ENCODE measurements at places on chromosomes 7 and 10. TPM values are rescaled to one million over a fixed set of nuclear protein-coding genes. Genes with fewer than 3 reads are reported as not detected.

GRCh38 chr10:62017491-62017870 lies 116.0 kb downstream of the ARID5B start:
- H3K4me1 ChIP-seq, result peaks cover 1% of the 10 kb centered on the region
- H3K27me3 ChIP-seq, result no peaks in the 10 kb centered on the region
- no peak overlapping the region for H3K27ac ChIP-seq
- no peak overlapping the region for H3K4me3 ChIP-seq
- H3K36me3 ChIP-seq, result no peaks in the 10 kb centered on the region

DNA sequence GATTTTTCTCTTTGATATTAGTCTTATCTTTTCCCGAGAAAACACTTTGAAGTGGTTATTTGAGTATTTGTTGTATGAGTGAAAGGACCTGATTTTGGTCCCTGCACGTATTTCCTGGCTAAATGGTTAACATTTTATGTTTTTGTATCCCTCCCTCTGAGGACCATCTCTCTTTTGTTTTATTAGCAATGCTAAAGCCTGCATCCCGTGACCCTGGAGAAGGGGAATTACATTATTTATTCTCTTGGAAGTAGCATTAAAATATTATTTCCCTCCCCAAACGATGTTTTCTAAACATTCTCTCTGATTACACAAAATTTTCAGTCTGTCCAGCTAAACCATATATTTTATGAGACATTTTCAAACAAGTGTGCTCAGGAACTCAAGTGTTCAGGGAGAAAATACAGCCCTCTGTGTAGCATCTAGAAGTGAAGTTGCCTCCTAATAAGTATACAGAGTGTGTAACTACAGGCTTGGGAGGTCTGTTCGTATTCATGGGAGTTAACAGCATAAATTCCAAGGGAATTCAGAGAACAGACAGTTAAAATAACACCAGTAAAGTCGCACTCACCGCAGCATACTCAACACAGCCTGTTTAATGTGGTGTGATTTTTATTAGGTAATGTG lies 163.8 kb upstream of the NPVF start:
- H3K36me3 ChIP-seq, result no peaks in the 10 kb centered on the region
- no peak overlapping the region for H3K4me3 ChIP-seq
- H3K27ac ChIP-seq, result no peak overlapping the region
- H3K4me1 ChIP-seq, result peaks cover 6% of the 10 kb centered on the region

DNA sequence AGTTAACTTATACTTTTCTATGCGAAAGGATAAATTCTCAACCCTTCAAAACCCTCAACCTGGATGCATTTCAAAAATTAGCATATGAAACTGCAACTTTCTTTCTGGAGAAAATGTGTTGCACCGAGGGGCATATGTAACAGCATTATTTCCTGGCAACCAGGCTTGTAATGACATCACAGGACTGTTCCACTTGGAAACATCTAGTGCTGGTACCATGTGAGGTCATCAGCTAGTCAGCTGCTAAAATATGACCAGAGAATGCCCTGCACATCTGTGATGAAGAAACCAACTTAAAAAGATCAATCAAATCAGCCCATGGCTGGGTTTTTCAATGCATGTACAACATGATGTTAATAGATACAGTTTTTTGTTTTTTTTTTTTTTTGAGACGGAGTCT lies 40.0 kb downstream of the FGFR2 start:
- H3K4me3 ChIP-seq, result no peak overlapping the region

- peaks cover 1% of the 10 kb centered on the region for H3K27me3 ChIP-seq
- peak overlapping the region; percentile 95 for H3K27ac ChIP-seq
- H3K36me3 ChIP-seq, result no peaks in the 10 kb centered on the region
- H3K4me1 ChIP-seq, result peaks cover 39% of the 10 kb centered on the region
- DNase-seq, result peak; percentile 31
These were observed 26.6 kb upstream of the ASCC1 start for GRCh38 chr10:72242675-72243074.

DNA sequence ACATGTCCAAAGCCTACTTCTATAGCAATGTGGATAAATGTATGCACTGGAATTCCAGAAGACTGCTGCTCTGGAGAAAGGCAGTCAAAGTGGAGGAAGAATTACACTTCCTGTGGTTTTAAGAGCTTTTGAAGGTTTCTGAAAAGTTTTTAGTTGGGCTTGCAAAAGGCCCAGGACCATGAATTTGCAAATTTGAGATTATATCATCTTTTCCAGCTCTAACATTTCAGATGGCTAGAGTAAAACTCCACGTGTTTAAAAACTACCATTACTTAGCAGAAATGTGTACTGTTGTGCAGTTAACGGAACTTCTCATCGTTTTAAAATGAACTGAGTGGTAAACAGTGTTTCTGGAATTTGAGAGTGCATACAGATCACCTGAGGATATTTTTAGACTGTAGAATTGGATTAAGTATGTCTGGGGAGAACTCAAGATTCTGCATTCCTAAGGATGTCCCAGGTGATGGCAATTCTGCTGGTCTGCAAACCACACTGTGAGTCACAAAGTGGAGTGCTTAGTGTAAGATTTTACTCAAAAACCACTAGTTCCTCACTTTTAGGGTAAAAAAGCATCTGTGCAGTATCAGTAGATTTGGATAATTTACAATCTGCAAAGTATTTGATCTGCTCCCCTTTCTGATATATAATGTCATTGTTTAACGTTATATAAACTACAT lies 32.9 kb upstream of the CCDC71L start:
- H3K36me3 ChIP-seq, result no peaks in the 10 kb centered on the region
- no peak overlapping the region for H3K4me3 ChIP-seq
- no peak for DNase-seq
- no peak overlapping the region for H3K27ac ChIP-seq
- peaks cover 3% of the 10 kb centered on the region for H3K4me1 ChIP-seq

DNA sequence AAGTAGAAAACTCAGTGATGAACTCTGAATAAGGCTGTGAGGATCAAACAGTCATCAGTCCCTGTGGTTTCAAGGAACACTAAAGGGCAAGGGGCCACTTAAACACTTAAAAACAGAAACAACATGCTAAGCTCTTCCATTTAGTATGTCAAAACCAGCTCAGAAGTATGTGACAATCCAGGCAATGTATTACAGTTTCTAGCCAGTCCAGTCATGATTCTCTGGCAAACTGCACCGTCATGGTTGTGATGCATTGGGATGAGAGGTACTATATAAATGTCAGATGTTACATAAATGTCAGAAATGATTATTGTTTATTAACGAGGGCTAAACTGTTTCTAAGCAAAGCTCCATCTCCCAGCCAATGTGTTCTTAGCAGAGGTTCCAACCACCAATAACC lies 4.7 kb upstream of the CREB5 start:
- H3K4me3 ChIP-seq, result peak overlapping the region; percentile 44
- H3K27ac ChIP-seq, result no peak overlapping the region
- H3K36me3 ChIP-seq, result peaks cover 4% of the 10 kb centered on the region
- H3K4me1 ChIP-seq, result peaks cover 16% of the 10 kb centered on the region
- H3K27me3 ChIP-seq, result peaks cover 26% of the 10 kb centered on the region

DNA sequence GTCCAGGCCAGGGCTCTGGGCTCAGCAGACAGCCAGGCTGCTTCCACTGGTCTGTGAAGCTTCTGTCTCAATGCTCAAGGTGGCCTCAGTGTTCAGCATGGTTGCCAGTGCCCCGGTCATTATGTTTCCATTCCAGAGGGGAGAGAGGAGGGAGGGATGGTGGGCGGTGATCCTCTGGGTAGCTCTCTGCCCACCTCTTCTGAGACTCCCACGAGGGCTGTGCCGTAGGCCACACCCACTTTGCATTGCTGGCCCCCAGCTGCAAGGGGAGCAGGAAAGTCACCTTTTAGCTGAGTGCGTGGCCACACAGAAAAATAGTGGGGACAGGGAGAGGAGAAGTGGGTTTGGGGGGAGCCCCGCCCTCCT lies 42.5 kb downstream of the FOXK1 start:
- H3K4me1 ChIP-seq, result peaks cover 20% of the 10 kb centered on the region
- H3K27me3 ChIP-seq, result peaks cover 4% of the 10 kb centered on the region
- H3K36me3 ChIP-seq, result peaks cover 19% of the 10 kb centered on the region
- no peak overlapping the region for H3K27ac ChIP-seq
- DNase-seq, result no peak

DNA sequence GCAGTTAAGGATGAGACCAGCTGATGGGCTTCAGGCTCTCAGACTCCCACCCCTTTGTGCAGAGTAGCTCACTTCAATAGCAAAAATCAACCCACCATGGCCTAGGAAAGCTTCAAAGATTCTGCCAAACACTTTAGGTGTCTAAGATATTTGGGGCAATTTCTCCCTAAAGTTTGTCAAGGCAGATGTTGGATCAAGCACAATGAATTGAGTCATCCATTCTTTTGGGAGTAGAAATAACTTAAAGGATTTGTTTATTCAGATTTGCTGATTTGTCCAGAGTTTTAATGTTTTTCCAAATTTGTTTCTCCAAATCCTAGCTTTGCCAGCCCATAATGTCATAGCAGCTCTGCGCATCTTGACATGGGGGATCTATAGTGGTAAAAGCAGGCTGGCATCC lies 855.1 kb downstream of the LRMDA start:
- no peak overlapping the region for H3K4me3 ChIP-seq
- no peak for DNase-seq
- H3K27ac ChIP-seq, result no peak overlapping the region
- H3K27me3 ChIP-seq, result peaks cover 1% of the 10 kb centered on the region
- no peaks in the 10 kb centered on the region for H3K36me3 ChIP-seq

DNA sequence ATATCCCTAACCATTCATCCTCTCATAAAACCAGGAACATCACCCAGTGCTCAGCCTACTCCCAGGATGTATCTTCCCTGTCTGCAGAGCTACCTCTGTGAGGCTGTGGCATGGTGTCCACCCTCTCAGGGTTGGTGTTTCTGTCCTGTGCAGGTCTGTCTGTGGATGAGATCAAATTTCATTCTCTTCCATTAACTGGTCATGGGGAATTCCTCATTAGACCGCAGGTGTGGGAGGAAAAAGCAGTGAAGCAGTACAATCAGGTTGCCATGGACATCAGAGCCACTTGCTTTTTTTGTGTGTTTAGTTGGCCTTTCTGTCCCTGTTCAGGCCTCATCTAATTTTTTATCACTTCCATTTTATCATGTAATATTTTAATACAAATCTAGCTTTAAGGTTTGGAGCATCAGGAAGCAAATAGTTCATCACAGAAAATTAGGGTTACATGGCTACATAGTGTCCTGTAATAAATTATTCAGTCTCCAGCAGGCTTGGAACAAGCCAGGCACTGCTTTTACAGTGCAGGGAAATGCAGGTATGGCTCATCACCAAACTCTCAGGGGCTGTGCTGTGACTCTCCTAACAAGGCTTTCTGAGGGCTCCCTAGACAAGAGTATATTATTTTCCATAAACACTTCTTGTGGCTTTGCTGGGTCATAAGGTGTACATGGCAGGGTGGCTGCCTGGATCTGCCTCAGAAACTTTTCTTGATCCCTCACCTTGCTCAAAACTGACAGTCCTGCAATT lies 594.9 kb upstream of the IGFBP3 start:
- no peak overlapping the region for H3K4me3 ChIP-seq

DNA sequence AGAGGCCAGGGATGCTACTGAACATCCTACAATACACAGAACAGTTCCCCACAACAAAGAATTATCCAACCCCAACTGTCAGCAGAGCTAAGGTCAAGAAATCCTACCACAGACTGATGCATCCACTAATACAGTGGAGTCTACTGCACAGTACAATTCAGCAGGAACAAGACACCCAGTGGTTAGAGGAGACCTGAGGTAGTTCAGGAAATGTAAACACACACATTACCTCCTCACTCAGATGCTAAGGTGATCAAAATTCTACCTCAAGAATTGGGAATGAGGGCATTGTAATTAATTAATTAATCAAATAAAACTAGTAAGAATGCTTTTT lies 91.4 kb downstream of the ZFAND4 start:
- H3K4me3 ChIP-seq, result no peak overlapping the region
- peaks cover 1% of the 10 kb centered on the region for H3K27me3 ChIP-seq
- peaks cover 5% of the 10 kb centered on the region for H3K4me1 ChIP-seq
- H3K36me3 ChIP-seq, result peaks cover 4% of the 10 kb centered on the region
- no peak for DNase-seq

GRCh38 chr7:28531291-28531690 lies 119.0 kb downstream of the CREB5 start:
- no peaks in the 10 kb centered on the region for H3K4me1 ChIP-seq
- no peak overlapping the region for H3K27ac ChIP-seq
- H3K27me3 ChIP-seq, result peaks cover 2% of the 10 kb centered on the region
- no peak for DNase-seq

DNA sequence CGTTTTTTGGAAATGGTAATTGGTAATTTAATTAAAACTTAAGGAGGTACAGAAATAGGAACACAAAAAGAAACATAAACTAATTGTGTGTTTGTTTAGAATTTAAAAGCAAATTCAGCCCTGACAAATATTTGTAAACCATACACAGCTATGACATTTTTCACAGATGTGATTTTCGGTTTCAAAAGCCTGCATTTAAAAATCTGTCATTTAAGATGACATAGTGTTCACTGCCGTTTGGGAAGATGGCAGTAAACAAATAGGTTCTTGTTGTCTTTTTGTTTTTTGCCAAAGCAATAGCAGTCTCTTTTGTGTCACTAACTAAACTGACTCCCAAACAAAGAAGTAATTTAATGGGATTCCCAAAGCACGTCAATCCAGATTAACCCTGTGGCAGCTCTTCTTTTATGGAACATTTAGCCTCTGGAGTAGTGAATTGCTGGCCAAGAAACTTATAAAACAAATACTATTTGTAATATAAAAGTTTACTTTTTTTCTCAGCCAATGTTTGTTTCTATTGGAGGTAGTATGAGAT lies 697.6 kb downstream of the PHTF2 start:
- no peak overlapping the region for H3K4me3 ChIP-seq
- H3K4me1 ChIP-seq, result no peaks in the 10 kb centered on the region
- no peaks in the 10 kb centered on the region for H3K36me3 ChIP-seq
- H3K27ac ChIP-seq, result no peak overlapping the region
- no peaks in the 10 kb centered on the region for H3K27me3 ChIP-seq

DNA sequence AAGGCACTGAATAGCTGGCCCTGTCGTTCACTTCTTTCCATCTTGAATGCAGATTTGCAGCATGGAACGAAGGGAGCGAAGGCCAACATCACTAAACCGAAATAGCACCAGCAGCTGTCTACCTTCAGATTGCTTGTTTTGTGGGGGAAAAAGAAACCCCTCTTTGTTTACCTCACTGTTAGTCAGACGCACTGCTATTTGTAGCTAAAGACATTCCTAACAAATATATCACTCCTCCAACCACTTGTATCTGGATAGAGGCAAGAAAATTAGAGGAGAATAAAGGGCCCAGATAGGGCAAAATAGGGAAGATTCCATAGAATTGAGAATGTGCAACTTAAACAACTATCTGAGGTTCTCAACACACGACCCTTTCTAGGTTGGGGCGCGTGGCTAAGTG lies 26.5 kb downstream of the ANK3 start:
- H3K36me3 ChIP-seq, result no peaks in the 10 kb centered on the region
- H3K4me1 ChIP-seq, result peaks cover 17% of the 10 kb centered on the region
- H3K27me3 ChIP-seq, result peaks cover 2% of the 10 kb centered on the region
- no peak overlapping the region for H3K27ac ChIP-seq
- DNase-seq, result no peak

DNA sequence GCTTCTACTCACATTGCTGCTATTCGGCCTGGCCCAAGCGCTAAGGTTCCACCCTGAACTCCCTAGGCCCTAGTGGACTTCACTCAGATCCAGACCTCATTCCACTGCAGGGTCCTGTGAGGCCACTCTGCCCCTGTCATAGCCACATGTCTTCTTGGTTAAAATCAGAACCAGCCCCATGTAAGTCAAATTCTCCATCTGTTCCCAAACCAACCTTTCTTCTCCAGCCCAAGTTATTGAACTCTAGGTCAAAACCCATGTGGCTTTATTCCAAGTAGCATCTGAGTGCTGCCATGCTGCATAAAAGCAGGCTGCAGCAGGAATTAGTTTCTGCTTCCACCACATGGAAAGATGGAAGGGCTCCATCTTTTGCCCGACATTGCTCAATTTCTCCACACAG lies 281.2 kb downstream of the SNX13 start:
- DNase-seq, result no peak
- no peaks in the 10 kb centered on the region for H3K36me3 ChIP-seq
- no peak overlapping the region for H3K4me3 ChIP-seq

PTPRN2 gene
- total RNA-seq, result 0.18 TPM

CALML5 gene
- not detected for total RNA-seq

CFAP58 gene
- 0.28 TPM for total RNA-seq

C7orf33 gene
- not detected for total RNA-seq

CPA2 gene
- not detected for total RNA-seq

OR2A5 gene
- total RNA-seq, result not detected

SPDYE9 gene
- 0.13 TPM for total RNA-seq

Measured in endothelial cell (in vitro differentiated cells).